ENCODE measurements at places on chromosomes 2 and 18. TPM values are rescaled to one million over a fixed set of nuclear protein-coding genes. Genes with fewer than 3 reads are reported as not detected.

The SULT1C2 gene
- total RNA-seq: 0.48 TPM

The CCL20 gene
- total RNA-seq: 7.7 TPM

The DBI gene
- total RNA-seq: 396 TPM

The ZNF514 gene
- total RNA-seq: 7.7 TPM

The NEURL3 gene
- total RNA-seq: 2.2 TPM

The MAP3K19 gene
- not detected for total RNA-seq

The ZEB2 gene
- total RNA-seq: 8.0 TPM

Data from A549 treated with CORT108297 at 1 μM for 4 hours (cell line).